ENCODE measurements at places on chromosomes 11 and 22.

GRCh38 chr11:1548221-1549070 lies 23.6 kb downstream of the DUSP8 start:
- DNase-seq, result no peak

GRCh38 chr11:122882857-122883645 lies 492 bp downstream of the JHY start:
- no peak for DNase-seq

DNA sequence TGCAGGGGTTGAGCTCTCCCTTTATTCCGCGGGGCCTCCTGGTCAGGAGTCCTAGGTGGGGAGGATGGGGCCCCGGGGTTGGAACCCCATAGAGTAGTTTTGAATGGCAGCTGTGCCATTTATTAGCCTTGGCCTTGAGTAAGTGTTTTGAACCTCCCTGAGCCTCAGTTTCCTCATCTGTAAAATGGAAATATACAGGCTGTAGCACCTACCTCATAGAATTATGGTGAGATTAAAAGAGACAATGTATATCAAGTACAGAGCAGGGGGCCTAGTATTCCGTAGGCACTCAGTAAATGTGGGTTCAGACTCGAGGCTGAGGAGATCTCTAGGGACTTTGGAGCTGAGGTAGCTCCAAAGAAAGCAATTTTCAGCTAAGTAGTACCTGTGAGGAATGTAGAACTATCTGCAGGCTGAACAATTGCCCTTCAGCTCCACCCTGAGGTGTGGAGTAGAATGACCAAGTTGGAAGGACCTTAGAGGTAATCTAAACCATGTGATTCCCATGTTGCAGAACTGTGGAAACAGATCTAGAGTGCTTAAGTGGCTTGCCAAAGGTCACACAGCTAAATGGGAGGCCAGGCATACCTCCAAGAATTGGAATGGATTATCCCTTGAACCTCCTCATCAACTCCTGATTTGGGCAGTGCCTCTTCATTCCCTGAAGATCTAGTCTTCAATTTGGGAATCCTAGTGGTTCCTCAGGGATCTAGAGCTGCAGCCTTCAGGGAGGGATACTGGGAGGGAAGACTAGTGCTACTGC lies 682 bp downstream of the PGAP2 start:
- no peak for DNase-seq

GRCh38 chr11:116731097-116731761 lies 41.6 kb downstream of the BUD13 start:
- DNase-seq, result no peak

GRCh38 chr11:100930185-100930778 lies 199.3 kb downstream of the PGR start:
- DNase-seq, result no peak

DNA sequence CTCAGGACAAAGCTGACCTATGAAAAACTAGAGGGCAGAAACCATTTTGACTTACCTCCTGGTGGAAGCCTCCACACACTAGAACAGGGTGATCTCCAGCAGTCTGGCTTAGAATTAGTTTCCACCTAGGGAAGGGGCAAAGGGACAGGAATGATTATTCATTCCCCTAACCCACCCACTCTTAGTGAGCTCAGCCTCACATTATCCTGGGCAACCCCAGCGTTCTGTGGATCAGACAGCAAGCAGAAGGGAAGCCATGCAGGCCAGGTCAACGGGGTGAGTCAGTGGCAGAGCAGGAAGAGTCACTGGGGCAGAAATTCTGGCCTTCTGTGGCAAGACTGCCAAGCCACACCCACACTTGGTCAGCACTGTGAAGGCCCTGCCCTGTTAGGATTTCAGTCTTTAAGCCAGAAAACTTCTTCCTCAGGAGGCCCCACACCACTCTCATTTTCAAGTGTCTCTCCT lies 10.5 kb downstream of the NUMA1 start:
- no peak for DNase-seq

DNA sequence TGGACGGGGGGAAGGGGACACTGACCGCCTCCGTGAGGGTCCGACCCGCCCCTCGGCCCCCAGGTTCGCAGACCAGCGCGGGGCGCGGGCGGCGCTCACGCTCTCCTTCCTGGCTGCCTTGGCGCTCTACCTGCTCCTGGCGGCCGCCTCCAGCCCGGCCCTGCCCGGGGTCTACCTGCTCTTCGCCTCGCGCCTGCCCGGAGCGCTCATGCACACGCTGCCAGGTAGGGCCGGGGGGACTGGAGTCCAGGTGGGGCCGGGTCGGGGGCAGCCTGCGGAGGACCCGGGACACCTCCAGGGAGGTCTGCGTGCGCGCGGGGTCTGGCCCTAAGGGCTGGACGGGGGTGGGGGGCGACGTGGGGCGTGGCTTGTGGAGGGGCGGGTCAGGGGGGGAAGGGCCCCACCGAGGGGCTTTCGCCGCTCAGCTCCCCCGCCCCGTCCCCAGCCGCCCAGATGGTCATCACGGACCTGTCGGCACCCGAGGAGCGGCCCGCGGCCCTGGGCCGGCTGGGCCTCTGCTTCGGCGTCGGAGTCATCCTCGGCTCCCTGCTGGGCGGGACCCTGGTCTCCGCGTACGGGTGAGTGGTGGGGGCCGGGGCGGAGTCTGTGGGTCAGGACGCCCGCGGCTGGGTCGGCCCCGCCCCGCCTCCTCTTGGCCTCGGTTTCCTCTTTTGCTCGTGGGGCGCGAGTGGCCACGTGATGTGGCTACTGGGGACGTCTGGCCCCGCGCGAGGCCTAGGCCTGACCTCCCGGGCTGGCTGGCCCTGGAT lies 19.9 kb downstream of the PHLDA2 start:
- no peak for DNase-seq

DNA sequence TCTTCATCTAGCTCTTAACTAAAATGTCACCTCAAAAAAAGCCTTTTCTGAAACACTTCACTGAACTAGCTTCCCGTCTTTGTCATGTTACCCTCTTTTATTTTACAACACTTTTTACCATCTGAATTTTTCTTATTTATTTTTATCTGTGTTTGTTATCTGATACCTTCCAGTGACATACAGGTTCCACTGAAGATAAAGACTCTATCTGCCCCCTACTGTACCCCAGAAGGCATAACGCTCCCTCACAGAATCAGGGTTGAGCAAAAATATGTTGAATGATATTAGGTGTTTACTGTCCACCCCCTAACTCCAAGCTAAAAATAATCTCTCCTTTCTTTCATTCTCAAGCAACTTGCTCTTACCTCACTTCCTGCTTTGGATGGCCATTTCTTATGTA lies 654.2 kb downstream of the NELL1 start:
- DNase-seq, result no peak

DNA sequence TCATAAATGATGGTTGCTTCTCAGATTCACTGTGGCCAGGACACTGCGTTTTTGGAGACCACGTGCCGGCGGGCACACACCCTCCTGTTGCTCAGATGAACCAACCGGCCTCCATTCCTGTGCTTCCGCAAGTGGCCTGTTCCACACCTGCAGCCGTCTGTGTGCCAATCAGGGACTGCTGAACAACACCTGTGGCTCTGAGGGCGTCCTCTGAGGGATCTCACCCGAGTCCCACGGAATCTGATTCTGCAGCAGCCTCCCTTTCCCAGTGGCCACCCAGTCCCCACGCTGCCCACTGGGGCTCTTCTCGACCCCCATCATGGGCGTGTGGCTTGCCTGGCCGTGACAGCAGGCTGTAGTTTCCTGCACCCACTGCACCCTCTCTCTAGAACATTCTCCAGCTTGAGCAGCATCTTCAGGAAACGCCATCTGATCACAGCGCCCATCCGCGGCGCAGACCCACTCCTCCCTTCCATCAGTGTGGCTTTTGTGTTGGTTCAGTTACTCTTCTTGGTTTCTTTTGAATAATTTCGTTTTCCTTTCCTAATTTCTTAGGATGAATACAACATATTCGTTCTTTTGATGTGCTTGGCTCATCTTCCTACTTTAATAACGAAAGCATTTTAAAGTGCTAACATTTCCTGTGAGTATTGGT lies 100.3 kb upstream of the SLC22A12 start:
- no peak for DNase-seq

DNA sequence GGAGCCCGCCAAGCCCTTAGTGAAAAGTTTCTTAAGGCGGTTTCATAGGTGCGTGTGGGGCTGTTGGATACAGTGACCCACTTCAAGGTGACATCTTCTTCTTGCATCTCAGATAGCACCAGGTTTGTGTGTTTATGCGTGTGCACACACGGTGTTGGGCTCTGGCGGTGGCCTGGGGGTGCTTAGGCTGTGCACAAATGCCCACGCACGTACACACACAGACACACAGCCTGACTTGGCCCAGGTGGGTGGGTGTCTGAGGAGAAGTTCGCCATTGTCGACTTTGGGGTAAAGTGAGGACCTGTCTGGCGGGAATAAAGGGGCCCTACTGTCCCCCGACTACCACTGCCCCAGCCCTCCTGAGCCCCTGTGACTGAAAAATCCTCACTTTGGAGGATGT lies 103.8 kb downstream of the KCNQ1 start:
- DNase-seq, result no peak

- no peak for DNase-seq
Measured at GRCh38 chr11:115759622-115760460, 255.6 kb upstream of the CADM1 start.

GRCh38 chr11:110565357-110566336 lies 135.9 kb downstream of the FDX1 start:
- no peak for DNase-seq

DNA sequence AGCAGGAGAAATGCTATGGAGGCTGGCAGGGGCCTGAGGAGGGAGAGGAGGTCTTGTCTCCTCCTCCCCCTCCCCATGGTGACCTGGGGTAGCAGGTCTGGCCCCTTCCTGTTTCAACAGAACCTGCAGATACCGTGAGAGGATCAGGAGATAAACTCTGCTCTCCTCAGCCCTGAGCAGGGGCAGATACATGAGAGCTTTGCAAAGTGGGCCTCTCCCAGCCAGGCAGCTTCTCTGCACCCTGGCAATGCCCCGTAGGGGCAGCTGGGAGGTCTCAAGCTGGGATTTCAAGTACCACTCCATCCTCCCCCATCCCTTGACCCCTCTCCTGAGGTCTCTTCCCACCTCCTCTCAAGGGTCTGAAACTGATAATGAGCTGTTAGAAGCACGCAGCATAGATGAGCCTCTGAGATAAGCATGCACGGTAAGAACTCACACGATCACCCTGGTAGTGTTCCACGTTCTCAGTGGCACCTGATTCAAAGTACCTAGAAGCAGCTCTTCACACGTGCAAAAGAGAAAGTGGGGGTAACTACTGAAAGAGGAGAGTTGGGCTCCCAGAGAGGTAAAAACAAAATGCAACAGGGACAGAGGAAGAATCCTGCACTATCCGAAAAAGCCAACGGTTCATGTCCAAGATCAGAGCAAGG lies 4.9 kb upstream of the CCDC86 start:
- DNase-seq, result no peak

DNA sequence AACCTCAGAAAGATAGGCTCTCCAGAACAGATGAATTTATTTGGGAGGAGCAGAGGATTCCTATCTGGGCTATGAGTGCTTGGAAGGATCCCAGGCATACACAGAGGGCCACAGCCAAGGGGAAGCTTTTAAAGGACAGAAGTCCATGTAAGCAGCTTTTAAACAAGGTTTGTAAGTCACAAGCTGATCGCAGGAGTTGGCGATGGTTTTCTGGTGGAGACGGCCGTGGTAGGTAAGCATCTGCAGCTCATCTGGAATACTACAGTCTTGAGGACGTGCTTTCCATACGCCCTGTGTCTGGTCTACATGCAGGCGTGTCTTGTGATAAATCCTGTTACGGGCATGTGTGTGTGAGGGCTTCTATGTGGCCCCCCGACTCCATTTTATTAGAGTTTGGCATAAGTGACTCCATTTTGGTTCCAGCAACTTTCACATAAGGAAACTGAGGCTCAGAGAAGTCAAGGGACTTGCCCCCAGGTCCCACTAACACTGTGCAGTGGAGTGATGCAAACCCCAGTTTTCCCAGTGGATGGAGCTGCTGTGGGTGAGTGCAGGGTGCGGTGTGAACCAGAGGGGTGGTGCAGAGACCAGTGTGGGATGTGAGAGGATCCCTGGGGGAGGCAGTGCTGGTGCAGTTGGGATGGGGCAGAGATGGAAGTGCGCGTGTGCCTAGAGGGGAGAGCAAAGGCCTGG lies 11.8 kb upstream of the ACY3 start:
- no peak for DNase-seq

- DNase-seq, result no peak
Measured at GRCh38 chr11:13033760-13034533, 24.8 kb downstream of the RASSF10 start.

DNA sequence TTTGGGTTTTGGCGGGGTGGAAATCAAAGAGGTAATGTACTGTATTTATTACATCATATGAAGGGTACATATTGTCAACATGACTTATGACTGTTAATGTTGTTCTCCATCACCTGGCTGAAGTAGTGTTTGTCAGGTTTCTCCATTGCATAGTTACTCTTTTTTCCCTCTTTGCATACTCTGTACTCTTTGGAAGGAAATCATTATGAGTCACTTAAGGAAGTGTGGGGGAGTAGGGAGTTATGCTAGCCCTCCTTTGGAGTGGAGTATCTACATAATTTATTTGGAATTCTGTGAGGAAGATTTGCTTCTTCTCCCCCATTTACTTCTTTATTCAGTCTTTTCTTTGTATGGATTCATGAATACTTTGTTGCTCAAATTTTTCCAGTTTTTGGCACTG lies 3.6 kb upstream of the PGR start:
- DNase-seq, result no peak

- DNase-seq, result no peak
Measured at GRCh38 chr11:103434073-103434411, 324.8 kb downstream of the DYNC2H1 start.

- DNase-seq, result no peak
Measured at GRCh38 chr11:89235976-89236375, 58.3 kb downstream of the TYR start.

DNA sequence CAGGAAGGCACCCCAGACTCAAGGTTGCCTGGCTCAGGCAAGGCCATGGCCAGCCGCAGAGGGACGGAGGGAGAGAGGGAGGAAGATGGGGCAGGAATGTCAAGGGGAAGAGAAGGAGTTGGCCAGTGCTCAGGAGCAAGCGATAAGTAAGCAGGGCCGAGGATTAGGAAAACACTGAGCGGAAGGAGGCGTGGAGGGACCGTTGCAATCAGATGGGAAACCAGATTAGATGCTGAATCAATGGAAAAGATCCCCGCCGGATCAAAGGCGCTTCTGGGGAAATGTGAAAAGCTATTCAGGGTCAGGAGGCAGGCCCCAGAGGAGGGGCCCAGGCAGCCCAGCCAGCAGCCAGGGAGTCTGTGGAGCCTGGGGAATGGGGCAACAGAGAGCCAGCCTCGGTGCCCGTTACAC lies 26.6 kb upstream of the MYEOV start:
- no peak for DNase-seq

DNA sequence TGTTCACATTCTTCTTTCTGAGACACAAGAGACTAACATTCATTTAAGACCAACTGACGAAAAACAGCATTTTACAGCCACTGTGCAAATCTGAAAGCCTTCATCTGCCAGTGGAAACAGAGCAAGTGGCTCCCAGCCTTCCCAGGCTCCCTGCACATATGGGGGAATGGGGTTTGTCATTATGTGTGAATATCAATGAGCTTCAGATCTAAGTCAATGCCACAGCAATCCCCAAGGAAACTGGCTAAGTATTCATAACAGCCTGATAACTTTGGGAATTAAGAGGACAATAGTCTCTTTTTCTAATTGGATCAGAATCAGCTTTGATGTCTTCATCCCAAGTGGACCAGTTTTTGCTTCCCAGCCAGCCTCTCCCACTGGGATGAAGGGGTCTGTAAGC lies 66.9 kb downstream of the ABTB2 start:
- DNase-seq, result no peak

GRCh38 chr11:126167488-126167887 lies 44.0 kb downstream of the RPUSD4 start:
- no peak for DNase-seq

Data from esophagus squamous epithelium (tissue), 5 donors.